Left forelimb (tissue), 1 donor: ENCODE measurements at places on chromosomes 3 and 15.

- DNase-seq, result peak; percentile 70
These were observed 740 bp downstream of the MAGI1 start for GRCh38 chr3:66037986-66038369.

GRCh38 chr3:10941972-10942371 is 50.6 kb upstream of the SLC6A1 start:
- DNase-seq, result no peak

GRCh38 chr3:178810181-178810580 is 261.4 kb downstream of the ZMAT3 start:
- no peak for DNase-seq

- no peak for DNase-seq
These were observed 4.4 kb downstream of the CHCHD4 start for GRCh38 chr3:14120111-14120920.

DNA sequence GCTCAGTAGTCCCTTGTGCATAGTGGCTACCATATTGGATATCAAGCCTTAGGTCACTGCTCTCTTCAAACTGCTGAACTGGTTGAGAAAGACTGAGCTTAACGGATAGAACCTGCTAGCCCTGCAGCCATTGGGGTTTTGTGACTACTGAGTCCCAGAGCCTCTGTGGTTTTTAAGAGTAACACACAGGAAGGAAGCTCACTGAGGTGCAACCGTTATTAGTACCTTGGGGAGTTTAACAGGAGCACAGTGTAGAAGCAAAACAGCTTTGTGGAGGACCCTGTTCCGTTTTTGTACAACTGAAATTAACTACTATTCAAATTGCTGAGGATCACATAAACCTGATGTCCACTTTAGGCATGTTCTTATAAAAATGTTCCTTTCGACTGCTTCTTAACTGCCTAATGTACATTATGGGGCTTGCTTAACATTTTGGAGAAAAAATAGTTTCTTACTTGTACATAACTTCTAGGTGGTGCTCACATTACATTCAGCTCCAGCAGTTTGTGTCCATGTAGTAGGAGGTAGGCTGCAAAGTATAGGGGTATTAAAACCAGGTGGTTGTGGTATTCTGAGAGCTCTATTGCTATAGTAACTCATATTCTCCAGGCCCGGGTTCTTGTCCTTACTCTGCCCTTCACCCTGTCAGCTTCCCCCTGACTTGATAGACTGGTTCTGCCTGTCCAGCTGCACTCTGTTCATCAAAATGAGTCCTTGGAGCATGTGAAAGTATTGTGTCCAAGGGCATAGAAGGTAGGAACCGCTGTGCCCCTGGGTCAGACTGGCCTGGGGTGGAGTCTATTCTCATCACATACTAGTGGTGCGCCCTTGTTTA is 17.3 kb downstream of the PXK start:
- DNase-seq, result no peak

GRCh38 chr3:41265823-41266273 is 66.5 kb downstream of the CTNNB1 start:
- no peak for DNase-seq

GRCh38 chr3:190092250-190092649 is 28.4 kb downstream of the P3H2 start:
- no peak for DNase-seq

GRCh38 chr3:194097141-194097882 is 38.6 kb upstream of the HES1 start:
- no peak for DNase-seq

DNA sequence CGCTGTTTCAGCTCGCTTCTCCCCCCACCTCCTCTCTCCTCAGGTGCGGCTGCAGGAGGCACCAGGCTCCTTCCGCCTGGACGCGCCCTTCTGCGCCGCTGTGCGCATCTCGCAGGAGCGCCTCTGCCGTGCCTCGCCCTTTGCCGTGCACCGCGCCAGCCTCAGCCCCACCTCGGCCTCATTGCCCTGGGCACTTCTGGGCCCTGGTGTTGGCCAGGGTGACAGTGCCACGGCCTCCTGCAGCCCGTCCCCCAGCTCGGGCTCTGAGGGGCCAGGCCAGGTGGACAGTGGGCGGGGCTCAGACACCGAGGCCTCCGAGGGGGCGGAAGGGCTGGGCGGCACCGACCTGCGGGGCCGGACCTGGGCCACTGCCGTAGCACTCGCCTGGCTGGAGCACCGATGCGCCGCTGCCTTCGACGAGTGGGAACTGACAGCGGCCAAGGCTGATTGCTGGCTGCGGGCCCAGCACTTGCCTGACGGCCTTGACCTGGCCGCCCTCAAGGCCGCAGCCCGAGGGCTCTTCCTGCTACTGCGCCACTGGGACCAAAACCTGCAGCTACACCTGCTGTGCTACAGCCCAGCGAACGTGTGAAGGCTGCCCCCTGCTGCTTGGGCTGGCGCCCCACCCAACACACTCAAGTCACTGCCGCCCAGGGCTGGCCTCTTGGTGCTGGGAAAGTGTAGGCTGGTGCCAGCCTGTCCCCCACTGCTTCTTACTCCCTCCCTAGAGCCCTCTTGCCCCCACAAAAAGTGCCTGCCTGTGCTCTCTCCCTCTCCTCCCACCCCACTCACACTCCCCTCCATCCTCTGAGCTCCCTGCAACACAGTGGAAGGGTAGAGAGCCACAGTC is 7.1 kb downstream of the ALG3 start:
- no peak for DNase-seq

- DNase-seq, result no peak
These were observed 12.1 kb downstream of the NR2C2 start for GRCh38 chr3:14959359-14959943.

DNA sequence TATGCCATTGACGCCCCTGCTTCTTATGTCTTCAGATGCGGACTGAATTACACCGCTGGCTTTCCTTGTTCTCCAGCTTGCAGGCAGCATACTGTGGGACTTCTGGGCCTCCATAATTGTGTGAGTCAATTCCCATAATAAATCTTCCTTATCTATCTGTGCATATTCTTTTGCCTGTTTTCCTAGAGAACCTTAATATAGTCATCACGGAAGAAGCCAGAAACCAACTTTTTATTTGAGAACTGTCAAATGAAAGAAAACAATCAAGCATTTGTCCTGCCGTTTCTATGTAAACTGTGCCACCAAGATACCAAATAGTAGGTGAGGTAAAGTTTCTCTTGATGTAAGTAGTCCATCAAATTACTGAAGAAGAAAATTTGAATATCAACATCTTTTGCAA is 51.8 kb upstream of the B3GALNT1 start:
- no peak for DNase-seq

DNA sequence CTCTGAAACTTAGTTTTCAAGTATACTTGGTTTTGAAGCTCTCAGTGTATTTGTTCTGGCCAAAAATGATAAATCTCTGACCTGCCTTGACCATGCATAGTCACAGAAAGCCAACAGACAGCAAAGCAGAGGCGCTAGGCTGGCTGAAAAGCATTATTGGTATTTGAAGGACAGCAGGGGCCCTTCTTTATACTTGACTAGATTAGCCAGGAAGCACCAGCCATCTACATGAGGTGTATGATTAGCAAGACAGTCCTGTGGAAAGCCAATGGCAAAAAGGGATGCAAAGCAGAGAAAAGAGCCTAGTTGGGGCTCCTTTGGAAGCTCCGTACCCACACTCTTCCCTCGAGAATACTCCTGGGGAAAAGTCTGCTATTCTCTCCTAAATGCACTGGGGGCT is 7.8 kb downstream of the SLC24A1 start:
- no peak for DNase-seq

DNA sequence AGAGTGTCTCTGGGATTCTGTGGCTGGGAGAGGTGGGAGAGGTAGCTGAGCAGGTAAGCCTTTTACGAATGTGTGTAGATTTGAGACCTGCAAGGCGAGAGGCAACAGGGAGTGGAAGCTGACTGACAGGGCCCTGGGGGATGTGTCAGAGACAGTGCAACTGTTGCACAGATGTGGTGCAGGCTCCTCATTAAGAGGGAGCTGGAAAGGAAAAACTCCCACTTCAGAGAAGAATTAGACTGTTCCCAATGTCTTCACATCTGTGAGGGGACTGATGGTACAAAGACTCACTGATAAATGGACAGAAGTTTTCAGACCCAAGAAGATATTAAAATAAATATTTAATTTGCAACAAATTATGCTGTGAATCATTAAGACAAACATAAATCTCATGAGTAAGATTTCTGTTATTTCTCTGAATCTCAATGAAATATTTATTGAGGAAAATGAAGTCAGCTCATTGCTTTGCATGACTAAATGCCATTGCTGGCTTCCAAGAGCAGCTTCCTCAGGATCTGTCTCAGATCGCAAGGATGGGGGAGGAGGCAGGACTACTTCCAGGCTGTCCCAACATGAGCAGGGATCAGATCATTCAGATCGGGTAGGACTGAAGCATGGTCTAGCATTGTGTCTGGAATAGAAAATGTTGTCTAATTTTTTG is 127.3 kb upstream of the ROPN1 start:
- DNase-seq, result no peak

DNA sequence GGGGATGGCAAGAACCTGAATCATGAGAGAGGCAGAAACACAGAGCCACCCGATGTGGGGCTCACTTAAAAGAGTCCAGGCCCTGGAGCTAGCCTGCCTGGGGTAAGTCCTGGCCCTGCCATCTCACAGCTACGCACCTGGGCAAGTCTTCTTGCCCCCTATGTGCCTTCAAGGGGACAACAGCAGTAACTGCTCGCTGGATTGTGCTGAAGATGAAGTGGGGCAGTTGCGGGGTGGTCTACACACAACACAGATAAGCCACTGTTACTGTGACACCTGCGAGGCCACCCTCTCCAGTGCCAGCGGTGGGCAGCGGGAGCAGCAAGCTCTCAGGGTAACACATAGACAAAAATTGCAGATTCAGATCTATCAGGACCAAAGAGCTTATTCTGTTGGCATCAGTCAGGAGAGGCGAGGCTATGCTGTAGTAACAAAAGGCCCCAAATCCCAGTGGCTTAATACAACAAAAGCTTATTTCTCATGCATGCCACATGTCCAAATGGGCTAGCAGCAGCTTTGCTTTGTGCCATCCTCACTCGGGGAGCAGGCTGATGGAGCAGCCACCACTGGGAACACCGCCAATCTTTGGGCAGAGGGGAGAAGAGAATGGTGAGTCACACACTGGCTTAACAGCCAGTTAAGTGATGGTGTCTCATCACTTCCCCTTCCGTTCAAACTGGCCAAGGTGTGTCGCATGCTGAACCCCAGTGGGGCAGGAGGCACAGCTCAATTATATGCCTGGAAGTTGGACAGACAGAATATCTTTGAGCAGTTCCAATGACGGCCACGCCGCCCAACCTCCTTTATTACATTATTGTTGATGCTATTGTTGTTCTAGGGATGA is 78.3 kb downstream of the WNT7A start:
- no peak for DNase-seq

GRCh38 chr15:41801850-41802455 is 25.9 kb upstream of the JMJD7 start:
- no peak for DNase-seq

DNA sequence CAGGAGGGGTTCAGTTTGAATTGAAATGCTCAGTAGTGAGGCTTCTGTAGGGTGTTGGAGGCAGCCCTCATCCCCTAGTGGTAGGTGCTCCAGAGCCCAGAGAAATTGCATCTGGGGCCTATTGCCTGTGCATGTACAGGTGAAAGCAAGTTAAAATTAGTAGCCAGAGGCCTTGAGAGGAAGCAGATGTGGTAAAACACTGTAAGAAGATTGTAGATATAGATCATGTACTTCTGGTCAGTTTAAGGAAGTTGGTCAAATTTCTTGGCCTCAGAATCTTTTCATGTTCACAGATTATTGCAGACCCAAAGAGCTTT is 34.6 kb downstream of the IGSF10 start:
- DNase-seq, result no peak

DNA sequence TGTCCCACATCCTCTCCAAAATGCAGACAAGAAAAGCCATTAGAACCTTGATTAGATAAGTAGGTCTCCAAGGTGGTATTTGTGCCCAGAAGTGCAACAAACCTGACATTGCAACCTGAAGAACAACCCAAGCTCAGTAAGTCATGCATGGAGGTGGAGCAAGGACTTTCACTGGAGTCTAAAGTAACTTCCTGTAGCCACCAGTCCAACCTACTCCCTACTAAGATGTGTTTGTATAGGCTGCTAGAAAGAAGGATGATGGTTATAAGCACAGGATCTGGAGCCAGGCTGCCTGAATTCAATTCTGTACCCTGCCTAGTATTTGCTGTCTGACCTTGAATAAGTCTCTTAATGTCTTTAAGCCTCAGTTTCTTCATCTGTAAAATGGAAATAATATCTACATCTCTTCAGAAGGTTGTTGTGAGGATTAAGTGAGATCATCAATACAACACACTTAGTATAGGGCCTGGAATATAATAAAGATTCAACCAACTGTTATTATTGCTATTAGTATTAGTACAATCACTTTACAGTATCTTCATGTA is 32.3 kb downstream of the HDC start:
- no peak for DNase-seq

DNA sequence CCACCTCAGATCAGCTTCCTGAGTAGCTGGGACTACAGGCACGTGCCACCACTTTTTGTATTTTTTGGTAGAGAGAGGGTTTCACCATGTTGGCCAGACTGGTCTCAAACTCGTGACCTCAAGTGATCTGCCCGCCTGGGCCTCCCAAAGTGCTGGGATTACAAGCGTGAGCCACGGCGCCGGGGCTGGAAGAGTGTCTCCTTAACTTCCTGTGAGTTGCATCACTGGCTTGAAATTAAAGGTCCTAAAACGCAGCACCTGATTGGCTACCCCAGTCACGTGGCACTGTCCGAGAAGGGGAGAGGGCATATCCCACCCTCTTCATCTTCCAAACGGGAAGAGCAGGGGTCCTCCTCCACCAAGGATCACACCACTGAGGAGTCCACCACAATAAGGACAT is 5.5 kb upstream of the FAM174B start:
- no peak for DNase-seq

DNA sequence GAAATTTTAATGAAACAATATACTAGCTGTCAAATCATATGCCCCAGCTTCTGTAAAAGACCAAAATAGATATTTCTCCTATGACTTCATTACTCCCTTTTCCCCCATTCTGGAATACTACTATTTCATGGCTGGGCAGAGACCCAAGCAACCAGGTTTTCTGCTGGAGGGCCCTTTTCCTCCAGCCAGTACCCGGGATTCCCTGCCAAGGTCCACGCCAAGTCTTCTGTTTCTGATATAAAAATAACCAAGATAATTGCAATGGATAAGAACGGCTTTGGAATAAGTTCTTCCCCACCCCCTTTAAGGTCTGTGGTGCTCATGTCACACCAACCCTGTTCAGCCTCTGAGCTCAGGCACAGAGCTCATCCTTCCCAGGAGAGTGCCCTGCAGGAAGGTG is 17.2 kb upstream of the NMNAT3 start:
- DNase-seq, result no peak

GRCh38 chr3:23439080-23439479 is 236.0 kb downstream of the UBE2E2 start:
- no peak for DNase-seq

- DNase-seq, result no peak
These were observed 29.0 kb upstream of the TIMP4 start for GRCh38 chr3:12187448-12188327.

GRCh38 chr3:147360646-147361453 is 45.5 kb downstream of the ZIC4 start:
- DNase-seq, result no peak

- no peak for DNase-seq
These were observed 25.7 kb upstream of the MYRIP start for GRCh38 chr3:39783680-39784079.
